D341Med (cell line): ENCODE measurements at places on chromosomes 11 and 22.
A peak's percentile ranks its signal among the peaks of the same experiment; 100 is the strongest.

GRCh38 chr11:44113018-44113417, 17.5 kb downstream of the EXT2 start:
- DNase-seq, result no peak

- DNase-seq, result no peak
Measured at GRCh38 chr11:70885281-70886231, 366.8 kb downstream of the SHANK2 start.

DNA sequence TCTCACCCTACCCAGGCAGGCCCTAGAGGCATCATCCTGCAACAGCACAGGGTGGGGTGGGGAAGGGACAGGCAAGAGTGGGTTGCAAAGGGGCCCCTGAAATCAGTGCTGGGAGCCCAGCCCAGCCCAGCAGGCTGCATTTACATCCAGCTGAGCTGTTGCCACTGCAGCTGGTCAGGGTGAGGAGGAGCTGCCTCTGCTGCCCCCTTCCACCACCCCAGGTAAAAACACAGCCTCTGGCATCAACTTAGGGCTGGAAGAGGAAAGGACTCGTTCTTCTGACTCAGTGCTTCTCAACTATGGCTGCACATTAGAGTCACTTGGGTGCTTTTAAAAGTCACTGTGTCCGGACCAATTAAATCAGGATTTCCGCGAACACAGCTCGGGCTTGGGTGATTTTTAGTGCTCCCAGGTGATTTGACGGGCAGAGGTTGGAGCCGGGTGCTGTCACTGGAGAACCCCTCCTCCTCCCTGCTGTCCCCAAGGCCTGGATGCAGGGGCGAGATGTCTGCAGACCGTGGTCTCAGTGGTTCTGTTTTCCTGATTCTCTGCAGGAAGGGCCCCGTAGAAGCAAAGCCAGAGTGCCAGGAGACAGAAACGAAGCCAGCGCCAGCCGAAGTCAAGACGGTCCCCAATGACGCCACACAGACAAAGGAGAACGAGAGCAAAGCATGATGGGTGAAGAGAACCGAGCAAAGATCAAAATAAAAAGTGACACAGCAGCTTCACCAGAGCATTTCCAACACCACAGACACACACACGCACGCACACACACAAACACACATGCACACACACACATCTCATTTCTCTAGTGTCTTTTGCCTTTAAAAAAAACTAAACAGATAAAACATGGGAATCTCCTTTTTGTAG, 39.4 kb upstream of the TTC12 start:
- no peak for DNase-seq

GRCh38 chr11:2942447-2942846, 13.2 kb upstream of the PHLDA2 start:
- peak; percentile 14 for DNase-seq

GRCh38 chr22:44548981-44549380, 50.9 kb upstream of the RTL6 start:
- DNase-seq, result no peak

GRCh38 chr11:3820971-3821370, 12.6 kb downstream of the PGAP2 start:
- no peak for DNase-seq

DNA sequence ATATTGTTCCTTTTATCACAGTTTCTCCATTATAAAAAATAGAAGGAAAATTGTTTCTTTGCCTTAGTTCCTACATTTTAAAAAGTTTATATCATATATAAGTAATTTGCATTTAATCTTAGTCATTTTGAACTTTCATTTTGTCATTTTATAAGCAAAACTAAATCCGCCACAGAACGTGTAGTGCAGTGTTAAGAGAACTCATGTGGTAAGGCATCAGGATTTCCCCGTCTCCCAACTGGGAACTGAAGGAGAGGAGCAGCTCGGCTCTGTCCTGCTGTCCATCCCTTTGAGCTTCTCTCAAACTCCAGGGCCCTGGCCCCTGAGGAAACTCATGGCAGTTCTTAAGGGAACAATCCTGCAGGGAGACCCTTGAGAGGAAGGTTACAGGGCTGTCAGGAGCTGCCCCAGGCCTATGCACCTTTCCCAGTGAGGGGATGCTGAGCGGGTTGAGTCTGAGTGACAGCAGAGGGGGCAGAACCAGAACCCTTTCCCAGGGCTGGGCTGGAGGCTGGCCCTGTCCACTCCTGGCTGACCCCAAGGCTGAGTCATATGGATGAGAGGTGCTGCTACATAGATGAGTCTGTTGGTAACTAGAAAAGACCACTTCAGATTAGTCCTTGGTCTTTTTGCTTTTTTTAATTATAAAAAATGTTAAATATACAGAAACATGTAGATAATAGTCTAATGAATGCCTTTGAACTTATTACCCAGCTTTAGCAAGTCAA, 333.1 kb downstream of the TBC1D22A start:
- no peak for DNase-seq

DNA sequence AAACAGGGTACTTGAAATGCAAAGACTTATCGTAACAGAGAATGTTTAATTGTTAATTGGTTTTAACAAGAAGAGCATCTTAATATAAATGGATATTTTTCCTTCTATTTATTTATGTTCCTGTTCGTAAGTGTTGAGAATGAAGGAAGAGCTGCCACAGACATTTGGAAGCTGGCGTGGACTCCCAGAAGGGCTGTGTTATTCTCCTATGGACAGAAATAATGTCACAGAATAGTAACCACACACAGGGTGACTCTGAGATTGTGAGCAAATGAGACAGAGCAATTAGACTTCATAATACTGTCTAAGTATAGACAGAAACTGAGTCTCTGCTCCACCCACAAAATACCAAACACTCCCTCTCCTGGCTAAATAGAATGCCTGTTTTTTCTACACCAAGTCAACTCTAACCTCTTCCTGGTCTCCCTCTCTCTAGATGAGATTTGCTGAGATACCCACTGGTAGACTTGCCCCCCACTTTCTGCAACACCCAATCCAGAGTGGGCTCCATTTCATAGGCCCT, 6.1 kb downstream of the APOL3 start:
- no peak for DNase-seq

- DNase-seq, result peak; percentile 45
Measured at GRCh38 chr11:130315354-130315970, 745 bp upstream of the ZBTB44 start.
